ENCODE measurements at places on chromosomes 16 and 17.

DNA sequence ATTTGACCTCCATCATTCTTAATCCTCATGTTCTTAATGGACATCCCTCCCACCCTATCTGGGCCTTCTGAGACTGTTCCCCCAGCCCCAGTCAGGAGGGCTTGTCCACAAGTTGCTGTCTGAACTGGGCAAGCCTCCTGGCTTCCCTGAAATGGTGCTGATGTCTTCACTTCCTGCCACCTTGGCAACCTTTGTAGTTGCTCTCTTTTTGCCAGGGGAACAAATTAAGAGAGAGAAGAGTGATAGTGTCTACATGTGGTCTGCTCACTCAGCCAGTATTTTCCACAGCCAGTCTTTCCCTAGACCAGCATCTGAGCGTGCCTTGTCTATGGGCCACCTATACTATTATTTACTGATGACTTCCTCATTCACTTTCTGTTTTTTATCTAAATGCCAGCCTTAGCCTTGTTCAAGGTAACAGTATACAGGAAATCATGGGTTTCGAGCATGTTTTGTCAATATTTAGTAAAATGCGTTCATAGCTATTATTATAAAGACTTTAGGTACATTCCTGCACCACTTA is 710.1 kb downstream of the MAF start:
- no peak for DNase-seq

- DNase-seq, result no peak
Observed at GRCh38 chr17:39920218-39921210, 2.1 kb upstream of the GSDMB start.

GRCh38 chr16:13426269-13426668 is 493.7 kb upstream of the ERCC4 start:
- DNase-seq, result no peak

DNA sequence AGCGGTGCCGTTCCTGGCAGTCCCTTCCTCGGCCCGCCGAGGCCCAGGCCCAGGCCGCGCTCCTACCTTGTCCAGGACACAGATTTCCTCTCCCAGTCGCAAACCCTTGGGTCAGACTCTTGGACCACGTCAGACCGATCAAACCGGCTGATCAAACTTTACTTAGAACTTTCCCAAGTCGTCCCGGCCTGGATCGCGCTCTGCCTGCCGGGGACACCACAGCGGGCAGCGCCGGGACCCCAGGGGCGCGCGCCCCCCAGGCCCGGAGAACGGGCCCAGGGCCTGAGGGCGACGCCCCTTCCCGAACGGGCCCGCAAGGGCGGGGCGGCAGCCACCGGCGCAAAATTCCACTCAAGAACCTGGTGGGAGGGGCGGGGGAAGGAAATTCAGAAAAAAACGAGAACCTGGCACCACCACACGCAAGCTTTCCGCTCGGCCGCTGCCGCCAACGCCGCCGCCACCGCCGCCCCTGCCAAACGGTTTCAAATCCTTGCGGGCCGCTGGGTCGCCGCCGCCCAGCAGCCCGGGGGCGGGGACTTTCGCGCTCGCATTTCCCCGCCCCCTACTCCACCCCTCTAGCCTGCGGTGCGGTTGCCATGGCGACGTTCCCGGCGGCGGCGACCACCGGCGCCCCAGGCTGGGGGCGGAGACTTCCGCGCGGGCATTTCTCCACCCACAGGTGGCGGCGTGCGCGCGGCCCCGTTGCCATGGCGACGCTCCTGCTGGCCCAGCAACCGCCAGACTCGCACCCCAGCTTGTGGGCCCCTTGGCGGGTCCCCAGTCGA is at the start of gene CEP112:
Gene CEP112 (minus strand): TSS at position 541 of the 785 bp plus-strand sequence.
- peak; percentile 93 for DNase-seq

DNA sequence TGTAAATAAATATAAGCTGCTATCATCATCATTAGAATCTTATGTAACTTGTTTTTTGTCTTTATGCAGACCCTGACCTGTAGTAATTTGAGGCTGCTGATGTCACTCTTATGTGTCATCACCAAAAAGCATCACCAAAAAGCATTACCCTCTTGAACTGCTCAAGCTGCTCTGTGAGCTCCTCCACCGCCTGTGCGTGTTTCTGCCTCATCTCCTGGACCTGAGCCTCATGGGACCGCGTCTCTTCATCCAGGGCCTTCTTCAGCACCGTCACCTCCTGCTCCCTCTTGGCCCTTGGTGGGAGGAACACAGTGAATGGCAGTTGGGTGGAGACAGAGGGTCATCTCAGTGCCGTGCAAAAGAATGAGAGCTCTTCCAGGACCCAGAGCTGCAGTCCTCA is 82.4 kb downstream of the NDE1 start:
- DNase-seq, result no peak

DNA sequence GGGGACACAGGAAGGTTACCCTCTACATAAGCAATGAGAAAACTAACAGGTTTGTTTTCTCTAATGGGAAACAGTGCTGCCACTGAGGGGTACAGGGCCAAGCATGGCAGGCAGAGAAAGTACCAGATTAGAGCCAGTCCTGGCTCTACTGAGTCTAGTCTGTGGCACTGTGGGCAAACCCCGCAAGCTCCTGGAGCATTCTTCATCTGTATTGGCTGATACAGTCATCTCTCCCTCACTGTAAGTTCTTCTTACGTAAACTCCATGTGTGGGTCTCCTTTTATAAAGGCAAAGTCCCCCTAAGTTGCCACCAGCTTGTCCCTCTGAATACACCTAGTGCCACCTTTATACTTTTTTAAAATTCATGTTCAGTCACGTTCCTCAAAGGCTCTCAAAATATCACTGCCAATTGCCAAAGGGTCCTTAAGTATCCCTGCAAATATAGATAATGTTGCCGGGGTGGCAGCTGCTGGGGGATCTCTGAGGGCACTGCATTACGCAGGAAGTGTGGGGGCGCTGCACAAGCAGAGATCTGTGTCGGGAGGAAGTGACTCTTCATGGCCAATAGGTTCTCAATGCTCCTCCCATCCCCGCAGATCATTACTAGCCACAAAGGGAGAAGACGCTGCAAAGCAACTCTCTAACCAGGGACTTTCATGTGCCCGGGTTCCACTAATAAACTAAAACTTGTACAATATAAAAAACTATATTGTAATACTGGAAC is 18.8 kb downstream of the XPO6 start:
- no peak for DNase-seq

DNA sequence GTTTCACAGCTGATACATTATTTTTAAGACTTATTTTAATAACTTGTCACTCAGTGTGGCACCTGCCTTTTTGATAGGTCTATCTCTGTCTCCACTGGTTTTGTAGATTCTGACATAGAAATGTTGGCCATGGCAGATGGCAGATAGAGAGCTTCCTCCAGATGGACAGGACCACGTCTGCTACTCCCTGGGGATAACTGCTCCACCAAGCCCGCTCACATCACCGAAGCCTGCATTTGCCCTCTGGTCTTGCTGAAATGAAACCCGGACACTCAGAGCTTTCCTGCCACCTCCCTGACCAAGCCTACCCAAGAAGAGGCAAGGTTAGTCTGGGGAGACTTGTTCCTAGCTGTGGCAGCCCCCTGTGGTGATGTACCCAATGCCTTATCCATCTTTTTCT is 16.4 kb upstream of the HAP1 start:
- no peak for DNase-seq

GRCh38 chr16:24846548-24847357 is 990 bp downstream of the SLC5A11 start:
- no peak for DNase-seq

GRCh38 chr16:89200124-89200849 is at the start of gene SLC22A31:
TSS of gene SLC22A31 (minus strand) at chr16:89200537. CDS start at chr16:89200501, 36 bp downstream.
- DNase-seq, result peak; percentile 69

DNA sequence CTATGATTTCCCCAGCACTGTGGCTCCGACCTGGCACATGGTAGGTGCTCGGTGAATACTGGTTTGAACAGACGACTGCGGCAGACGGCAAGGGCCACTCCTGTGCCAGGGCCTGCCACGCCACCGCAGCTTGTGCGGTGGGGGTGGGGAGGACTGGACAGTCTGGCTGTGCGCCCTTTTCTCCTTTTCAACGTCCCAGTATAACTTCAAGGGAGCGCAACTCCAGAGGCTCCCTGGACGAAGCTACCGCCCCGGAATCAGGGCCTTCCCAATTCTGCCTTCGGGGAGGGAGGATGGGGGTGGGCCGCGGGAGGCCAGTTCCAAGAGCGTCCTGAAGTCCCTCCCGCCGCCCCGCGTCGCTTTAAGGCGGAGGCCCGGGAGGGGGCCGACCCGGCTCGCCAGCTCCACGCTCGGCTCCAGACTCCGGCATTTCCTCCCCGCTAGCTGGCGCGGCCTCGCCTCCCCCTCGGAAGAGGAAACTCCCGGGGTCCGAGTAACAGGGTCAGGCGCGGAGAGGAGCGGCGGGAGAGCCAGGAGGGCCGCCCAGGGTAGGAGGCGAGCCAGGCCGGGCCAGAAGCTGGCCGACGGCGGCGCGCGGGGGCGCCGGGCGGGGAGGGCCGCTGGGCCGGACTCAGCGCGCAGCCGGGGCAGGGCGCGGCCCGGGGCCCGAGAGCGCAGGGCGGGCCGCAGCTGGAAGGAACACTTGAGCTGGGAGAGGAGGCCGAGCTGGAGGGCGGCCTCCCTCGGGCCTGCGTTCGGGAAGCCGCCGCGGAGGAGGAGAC is at the start of gene ITPRIPL2:
Gene ITPRIPL2 (plus strand): TSS at position 388 of the 782 bp plus-strand sequence. CDS start 498 bp downstream, outside the sequence.
- peak; percentile 89 for DNase-seq

DNA sequence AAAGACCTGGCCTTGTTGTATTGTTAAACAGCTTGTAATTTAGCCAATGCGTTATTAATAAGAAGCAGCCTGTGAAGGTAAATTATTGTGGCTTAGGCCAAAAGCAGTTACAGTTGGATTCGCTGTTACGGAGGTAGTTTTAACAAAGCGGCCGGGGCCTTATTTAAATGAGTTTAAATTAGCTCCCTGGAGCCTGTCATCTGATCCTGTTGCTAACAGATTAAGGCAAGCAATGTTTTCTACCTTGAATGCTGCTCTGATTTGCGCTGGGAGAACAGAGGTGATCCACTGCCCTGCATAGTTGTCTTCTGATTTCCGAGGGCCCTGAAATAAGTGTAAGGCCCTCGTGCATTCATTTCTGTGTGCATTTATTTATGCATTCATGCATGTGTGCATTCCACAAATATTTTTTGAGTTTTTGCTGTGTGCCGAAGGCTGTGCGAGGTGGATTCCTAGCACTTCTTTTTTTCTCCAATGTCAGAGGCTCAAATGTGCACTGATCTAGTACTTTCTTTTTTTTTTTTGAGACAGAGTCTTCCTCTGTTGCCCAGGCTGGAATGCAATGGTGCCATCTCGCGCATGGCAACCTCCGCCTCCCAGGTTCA is 10.9 kb downstream of the SEC14L5 start:
- no peak for DNase-seq

DNA sequence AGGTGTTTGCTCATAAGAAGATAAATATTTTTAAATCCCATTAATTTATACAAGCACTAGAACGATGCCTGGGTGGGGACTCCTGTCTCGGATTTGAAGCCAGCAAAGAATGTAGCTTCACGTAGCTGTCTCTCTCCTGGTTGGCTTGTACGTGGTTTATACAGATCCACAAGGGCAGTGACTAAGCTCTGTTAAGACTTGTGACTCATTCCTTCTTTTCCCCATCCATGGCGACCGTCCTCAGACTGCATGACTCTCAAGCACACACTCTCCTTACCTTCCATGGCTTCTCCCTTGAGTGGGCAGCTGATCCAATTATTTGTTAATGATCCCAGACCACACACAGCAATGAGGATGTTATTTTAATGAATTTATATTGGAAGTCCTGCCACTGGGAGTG is 679.7 kb upstream of the SOX9 start:
- DNase-seq, result peak; percentile 77

GRCh38 chr16:22670044-22670536 is 143.9 kb upstream of the HS3ST2 start:
- DNase-seq, result no peak

- DNase-seq, result no peak
Observed at GRCh38 chr16:88292007-88292970, 90.5 kb upstream of the ZNF469 start.

DNA sequence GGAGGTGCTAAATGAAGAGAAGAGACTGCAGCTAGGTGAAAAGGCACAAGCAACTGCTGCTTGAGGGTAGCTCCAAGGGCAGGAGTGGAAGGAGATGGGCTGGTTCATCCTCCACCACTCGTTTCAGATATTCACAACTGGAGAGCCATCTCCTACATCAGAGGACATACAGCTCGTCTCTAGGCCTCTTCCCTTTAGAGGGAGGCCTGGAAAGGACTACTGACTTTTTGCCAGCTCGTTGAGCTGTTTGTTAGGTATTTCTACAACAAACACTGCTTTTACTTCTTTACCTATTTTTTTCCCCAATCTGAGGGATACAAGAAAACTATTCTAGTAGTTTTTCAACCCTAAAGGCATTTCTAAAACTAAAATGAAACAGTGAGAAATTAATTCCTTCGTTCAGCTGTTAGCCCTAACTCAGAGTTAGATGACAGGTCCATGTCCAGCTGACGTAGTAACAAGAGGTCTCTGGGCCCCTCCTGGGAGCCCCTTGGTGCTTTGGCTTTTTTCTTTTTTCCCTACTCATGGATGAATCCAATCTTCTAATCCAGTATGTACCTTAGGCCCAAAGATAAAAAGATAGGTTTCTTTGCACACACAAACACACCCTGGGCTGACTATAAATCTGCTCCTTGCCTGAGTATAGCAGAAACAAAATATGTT is 47.8 kb upstream of the TBX2 start:
- DNase-seq, result no peak

GRCh38 chr16:83785455-83785854 is 22.3 kb upstream of the HSBP1 start:
- no peak for DNase-seq

DNA sequence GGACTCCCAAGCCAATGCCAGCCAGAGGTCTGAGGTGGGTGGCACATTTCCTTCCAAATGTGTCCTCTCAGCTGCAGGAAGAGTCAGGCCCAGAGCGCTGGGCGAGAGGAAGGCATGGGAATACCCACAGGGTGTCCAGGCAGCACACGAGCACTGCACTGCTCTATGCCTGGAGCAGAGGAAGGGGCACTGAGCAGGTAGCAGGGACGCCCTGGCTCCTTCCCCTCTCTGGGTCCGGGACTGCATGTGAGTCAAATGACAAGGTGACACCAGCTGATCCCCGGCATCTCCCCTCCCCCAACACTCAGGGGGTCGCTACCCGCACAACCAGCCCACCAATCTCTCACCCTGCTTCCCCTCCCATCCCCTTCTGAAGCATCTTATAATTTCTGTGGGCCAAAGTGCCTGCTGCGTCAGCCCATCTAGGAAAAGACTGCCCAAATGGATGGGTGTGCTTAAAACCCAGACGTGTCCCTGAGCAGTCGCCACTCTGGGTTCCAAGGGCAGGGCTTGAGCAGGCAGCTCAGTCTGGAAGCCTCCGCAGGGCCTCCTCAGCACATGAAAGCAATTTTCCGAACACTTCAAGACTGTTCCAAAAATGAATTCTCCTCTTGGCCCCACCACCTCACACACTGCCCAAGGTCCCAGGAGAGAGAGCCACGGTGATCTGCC is 12.0 kb upstream of the BCAR1 start:
- DNase-seq, result no peak

- no peak for DNase-seq
Observed at GRCh38 chr17:39854909-39855308, 9.2 kb downstream of the IKZF3 start.

- DNase-seq, result no peak
Observed at GRCh38 chr16:69171325-69172084, 15.5 kb upstream of the SNTB2 start.

All from DMS53 (cell line).